NCI-H1417 treated with DMSO at 0.1 percent for 48 hours (cell line): ENCODE measurements at places on chromosomes 11 and 22.

DNA sequence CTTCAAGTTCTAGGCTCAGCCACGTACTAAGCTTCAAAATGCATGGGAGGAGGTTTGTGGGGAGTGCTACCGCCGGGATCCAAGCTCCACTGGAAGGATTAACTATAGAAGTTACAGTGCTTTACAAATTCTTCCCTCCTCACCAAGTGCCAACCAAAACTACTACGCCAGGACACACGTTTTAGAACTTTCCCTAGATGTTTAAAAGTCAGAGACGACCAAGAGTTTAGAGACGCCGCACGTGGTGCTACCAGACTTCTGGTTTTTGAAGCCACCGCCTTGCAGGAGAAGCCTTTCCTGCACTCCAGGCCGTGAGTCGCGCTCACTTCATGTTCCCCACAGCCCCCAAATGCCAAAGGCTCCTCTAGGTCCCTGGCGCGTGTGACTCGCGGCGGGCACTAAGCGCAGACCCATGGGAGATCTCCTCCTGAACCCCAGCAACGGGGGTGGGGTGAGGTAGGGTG lies 734 bp downstream of the SNU13 start:
- no peak for DNase-seq

GRCh38 chr11:58856806-58857205 lies 12.3 kb upstream of the GLYATL2 start:
- no peak for DNase-seq

GRCh38 chr11:83510530-83511460 lies 224.6 kb upstream of the CCDC90B start:
- DNase-seq, result no peak

DNA sequence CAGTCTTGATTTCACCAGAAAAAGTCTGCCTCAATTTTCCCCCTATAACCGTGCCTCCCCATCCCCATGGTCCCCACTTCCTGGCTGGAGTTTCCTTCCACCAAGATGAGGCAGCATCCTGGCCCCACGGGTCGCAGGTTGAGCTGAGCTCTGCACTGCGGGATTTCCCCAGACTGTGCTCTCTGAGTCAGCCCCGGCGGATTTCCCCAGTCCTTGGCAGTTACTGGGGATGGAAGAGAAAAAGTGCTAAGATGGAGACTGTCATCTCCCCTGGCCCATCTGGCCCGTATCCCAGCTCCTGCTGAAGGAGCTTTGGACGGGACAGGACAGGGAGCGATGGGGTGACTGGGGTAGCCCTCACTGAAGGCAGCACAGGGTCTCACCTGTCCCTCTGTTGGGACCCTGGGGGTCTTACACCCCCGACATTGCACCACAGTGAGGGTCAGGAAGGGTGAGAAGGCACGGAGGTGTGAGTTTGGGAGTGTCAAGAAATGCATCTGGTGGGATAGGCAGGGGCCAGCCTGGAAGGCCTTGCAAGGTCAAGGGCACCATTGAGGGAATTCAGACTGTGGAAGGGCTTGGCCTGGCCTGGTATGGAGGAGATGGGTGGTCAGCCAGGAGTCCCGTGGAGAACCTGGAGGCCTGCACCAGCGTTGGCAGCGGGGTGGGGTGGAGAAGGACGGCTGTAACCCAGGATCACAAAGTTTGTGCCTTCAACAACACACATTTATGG lies 36.5 kb downstream of the NADSYN1 start:
- no peak for DNase-seq

- DNase-seq, result no peak
Observed at GRCh38 chr11:122976734-122977469, 4.7 kb downstream of the BSX start.

DNA sequence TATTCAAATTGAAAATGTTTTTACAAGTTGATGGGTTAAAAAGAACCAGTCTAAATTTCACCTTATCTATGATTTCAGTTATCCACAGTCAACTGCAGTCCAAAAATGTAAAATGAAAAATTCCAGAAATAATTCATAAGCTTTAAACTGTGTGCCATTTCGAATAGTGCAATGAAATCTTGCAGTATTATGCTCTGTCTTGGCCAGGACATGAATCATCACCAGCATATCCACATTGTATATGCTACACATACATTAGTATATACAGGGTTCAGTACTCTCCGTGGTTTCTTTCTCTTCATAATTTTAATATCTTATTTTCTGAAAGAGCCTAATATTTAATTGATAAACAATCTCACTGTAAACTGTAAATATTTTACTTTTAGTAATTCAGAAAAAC lies 45.9 kb downstream of the ARHGAP32 start:
- no peak for DNase-seq

- DNase-seq, result no peak
Observed at GRCh38 chr11:12478743-12479142, 101.4 kb downstream of the PARVA start.

DNA sequence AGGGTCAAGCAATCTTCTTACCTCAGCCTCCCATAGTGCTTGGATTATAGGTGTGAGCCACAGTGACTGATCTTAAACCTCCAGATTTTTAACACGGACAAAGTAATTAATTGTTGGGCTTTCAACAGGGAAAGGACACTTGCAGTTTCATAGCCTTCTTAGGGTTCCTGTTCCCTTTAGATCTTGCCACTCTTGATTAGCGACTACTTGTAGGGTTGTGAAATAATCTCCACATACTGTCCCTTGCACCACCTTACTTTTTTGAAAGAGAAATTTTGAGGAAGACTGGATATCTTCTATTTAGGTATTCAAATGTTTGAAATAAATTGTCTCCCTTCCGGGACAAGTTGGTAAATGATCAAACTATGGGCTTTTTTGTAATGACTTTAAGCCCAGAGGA lies 7.6 kb downstream of the MS4A4E start:
- no peak for DNase-seq

- no peak for DNase-seq
Observed at GRCh38 chr11:45304111-45304991, 18.2 kb upstream of the SYT13 start.

GRCh38 chr11:13434247-13435205 lies 28.5 kb downstream of the BTBD10 start:
- DNase-seq, result no peak

DNA sequence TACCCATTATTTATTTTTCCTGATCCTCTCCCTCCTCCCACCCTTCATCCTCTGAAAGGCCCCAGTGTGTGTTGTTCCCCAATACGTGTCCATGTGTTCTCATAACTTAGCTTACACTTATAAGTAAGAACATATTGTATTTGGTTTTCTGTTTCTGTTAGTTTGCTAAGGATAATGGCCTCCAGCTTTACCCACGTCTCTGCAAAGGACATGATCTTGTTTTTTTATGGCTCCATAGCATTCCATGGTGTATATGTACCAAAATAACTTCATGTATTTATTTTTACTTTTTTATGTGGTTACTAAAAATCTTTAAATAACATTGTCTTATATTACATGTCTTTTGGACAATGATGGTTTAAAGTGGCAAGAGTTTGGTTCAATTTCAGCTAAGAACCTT lies 15.2 kb downstream of the PDGFD start:
- no peak for DNase-seq

GRCh38 chr11:91133361-91133760 lies 910.5 kb upstream of the CHORDC1 start:
- DNase-seq, result no peak

- peak; percentile 35 for DNase-seq
Observed at GRCh38 chr22:50008151-50009040, 4.2 kb downstream of the IL17REL start.

DNA sequence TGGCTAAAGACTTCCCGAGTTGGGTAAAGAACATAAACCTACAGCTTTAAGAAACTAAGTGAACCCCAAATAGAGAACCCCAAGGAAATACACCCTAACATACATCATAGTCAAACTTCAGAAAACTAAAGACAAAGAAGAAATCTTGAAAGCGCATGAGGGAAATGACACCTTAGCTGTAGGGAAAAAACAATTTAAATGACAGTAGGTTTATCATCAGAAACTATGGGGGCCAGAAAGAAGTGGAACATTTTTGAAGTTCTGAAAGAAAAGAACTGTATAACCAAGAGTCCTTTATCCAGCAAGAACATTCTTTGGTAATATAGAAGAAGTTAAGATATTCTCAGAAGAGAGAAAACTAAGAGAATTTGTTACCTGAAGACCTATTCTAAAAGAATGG lies 15.5 kb upstream of the OR2AT4 start:
- DNase-seq, result no peak

DNA sequence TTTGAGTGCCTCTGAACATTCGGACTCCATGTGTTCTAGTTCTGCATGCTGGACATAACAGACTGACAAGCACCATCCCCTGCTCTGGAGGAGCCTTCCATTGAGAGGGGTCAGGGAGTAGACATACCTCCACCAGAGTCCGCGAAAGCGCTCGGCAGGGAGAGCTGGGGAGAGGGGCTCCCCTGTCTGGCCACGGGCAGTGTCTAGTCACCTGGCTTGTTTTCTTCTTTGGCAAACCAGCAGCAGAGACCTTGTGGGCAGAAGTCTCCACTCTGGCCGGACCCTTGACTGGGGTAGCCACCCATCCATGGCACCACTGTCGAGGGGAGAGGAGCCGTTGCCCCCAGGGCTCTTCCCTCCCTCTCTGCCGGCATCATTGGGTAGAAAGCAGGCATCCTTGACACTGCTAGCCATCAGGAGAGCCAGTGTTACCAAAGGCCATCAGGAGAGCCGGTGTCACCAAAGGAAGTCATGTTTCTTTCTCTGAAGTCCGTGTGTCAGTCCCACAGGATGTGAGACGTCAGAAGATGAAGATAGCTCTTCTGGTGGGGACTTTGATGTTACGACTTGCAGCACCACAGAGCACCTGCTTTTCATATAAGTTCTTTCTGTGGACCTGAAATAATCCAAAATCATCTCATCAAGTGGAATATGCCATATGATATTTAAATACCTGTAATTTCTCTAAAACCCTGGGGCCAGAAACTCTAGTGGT lies 305.6 kb downstream of the TBC1D22A start:
- DNase-seq, result no peak

GRCh38 chr22:33639588-33640254 lies 280.6 kb downstream of the LARGE1 start:
- no peak for DNase-seq

GRCh38 chr11:88531831-88532230 lies 194.3 kb upstream of the CTSC start:
- DNase-seq, result no peak

- no peak for DNase-seq
Observed at GRCh38 chr11:84671325-84671999, 955.7 kb downstream of the DLG2 start.

- DNase-seq, result no peak
Observed at GRCh38 chr11:119755356-119756071, 26.5 kb upstream of the NECTIN1 start.

DNA sequence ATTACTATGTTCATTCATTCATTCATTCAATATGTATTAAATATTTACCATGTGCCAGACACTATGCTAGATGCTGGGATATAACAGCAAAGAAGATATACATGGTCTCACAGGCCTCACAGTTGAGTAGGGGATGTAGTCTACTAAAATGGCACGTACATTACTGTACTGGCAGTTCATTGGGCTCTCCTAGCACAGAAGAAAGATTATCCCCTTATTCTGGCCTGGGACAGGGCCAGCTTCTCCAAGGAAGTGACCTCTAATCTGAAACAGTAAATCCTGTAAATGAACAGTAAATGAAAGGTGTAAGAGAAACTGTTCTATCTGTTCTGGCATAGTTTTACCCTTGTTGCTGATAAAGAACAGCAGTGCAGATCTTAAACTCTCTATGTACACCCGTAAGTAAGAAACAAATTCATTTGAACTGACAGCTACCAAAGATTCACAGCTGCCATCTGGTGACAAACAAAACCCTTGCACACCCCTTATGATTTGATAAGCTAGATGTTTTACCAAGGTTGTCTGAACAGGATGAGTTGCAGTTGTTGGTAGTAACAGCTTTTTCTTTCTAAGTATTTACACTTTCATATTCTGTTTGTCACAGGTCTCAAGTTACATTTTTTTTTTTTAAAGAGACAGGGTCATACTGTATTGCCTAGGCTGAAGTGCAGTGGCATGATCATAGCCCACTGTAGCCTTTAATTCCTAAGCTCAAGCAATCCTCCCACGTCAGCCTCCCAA lies 263.1 kb downstream of the TMEM135 start:
- DNase-seq, result no peak

GRCh38 chr11:100703801-100704575 lies 16.9 kb downstream of the ARHGAP42 start:
- DNase-seq, result no peak

DNA sequence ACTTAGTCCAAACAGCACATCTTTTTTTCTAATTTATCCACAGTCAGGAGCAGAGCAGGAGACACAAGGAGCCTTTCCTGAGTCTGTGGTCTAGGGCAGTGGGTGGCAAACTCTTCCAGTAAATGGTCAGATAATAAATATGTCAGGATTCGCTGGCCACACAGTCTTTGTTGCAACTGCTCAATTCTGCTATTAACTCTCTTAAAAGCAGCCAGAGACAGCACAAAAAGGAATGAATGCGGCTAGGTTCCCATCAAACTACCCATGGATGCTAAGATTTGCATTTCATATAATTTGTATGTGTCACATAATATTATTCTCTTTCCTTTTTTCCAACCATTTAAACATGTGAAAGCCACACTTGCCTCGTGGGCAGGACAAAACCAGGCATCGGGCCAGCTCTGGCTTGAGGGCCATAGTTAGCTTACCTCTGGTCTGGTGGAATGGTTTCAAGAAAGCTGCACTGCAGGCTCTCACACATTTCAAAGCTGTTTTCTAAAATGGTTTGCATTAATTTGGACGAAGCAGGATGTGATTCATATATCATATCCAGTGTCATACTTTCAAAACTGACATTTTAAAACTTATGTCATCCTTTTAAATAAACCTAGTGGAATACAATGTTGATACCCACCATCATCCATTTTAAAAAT lies 64.7 kb upstream of the CD5 start:
- no peak for DNase-seq

DNA sequence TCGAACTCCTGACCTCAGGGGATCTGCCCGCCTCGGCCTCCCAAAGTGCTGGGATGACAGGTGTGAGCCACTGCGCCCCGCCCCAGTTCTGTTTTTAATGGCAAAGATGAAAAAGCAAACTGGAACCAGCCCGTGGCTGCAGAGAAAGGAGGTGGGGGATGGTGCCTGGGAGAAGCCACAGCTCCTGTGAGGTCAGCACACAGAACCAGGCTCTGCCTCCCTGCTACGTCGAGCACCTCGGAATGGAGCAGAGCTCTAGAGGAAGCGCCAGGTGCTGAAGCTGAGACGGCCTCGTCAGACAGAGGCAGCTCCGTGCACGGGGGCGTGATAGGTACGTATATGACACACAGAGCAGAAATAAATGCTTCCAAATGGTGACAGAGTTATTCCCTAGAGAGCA lies 8.5 kb downstream of the DRD4 start:
- DNase-seq, result no peak
